DMS 273 treated with DMSO at 0.1 percent for 48 hours (cell line): ENCODE measurements at places on chromosomes 3 and 15.

GRCh38 chr3:133117342-133117741 lies 79.2 kb downstream of the TMEM108 start:
- DNase-seq: no peak

GRCh38 chr3:31988271-31988670 lies 6.7 kb downstream of the ZNF860 start:
- DNase-seq: no peak

DNA sequence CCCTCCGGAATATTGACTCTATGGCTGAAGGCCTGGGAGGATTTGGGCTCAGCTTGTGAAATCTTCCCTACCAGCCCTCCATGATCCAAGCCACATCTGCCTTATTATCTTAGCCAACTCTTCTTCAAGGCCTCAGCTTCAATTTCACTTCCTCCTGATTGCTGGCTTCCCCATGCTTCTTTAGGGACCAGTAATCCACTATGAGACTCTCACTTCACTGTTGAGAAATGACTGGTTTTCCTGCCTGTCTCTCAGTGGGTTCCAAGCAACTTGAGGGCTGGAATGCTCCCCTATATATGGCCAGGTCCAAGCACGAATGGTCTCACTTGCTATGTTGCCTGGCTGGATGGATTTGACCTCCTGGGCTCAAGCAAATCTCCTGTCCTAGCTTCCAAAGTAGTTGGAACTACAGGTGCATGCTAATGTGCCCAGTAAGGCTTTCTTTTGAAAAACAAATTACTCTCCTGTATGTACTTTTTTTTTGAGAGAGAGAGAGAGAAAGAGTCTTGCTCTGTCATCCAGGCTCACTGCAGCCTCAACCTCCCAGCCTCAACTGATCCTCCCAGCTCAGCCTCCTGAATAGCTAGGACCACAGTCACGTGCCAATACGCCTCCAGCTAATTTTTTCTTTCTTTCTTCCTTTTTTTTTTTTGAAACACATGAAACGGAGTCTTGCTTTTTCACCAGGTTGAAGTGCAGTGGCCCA lies 7.9 kb upstream of the PIK3CB start:
- no peak for DNase-seq

GRCh38 chr3:196486263-196486662 lies 17.3 kb downstream of the RNF168 start:
- DNase-seq: no peak

- no peak for DNase-seq
Measured at GRCh38 chr3:4735243-4735642, 242.1 kb downstream of the ITPR1 start.

GRCh38 chr15:78402061-78402610 lies 35.9 kb upstream of the IREB2 start:
- no peak for DNase-seq
